ENCODE measurements at places on chromosomes 1 and 21.
A peak's percentile ranks its signal among the peaks of the same experiment; 100 is the strongest.

- DNase-seq, result no peak
Measured at GRCh38 chr1:239225396-239225795, 161.0 kb upstream of the CHRM3 start.

DNA sequence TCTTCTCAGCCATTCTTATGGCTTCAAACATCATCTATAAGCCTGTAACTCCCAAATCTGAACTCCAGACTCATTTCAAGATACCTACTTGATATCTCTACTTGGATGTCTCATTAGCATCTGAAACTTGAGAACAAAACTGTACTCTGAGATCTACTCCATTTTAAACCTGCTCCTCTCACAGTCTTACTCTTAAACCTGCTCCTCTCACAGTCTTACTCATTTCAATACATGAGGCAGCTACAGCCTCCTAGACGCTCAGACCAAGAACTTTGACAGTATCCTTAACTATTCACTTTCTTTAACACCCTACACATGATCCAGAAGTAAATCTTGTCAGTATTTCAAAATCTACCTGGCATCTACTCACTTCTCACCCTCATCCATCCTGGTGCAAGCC is 54.3 kb downstream of the NBPF6 start:
- DNase-seq, result peak; percentile 65

DNA sequence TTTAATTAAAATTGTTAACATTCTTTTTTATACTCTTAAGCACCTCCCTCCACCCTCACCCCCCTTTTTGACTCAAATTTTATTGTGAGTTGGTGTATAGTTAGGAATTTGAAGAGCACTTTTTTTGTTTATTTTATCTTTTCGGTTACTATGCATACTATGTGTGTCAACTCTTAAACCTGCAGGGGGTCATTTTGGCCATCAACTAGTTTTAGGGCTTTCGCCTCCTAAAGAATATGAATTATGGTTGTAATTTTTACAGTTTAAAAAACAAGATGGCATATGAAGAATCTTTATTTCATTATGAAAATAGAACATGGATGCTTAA is 9.7 kb downstream of the BACH1 start:
- no peak for DNase-seq

DNA sequence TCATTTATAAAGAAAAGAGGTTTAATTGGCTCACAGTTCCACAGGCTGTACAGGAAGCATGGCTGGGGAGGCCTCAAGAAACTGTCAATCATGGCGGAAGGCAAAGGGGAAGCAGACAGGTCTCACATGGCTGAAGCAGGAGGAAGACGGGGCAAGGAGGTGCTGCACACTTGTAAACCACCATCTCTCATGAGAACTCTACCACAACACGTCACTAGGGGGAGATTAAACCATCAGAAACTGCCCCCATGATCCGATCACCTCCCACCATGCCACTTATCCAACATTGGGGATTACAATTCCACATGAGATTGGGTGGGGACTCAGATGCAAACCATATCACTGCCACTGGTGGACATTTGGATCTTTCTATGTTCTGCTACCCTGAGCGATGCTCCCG is 351.4 kb downstream of the NPHP4 start:
- DNase-seq, result no peak

- no peak for DNase-seq
Measured at GRCh38 chr1:164635059-164635802, 76.2 kb downstream of the PBX1 start.
